ENCODE measurements at places on chromosomes 5 and 9. TPM values are rescaled to one million over a fixed set of nuclear protein-coding genes. Genes with fewer than 3 reads are reported as not detected.

- no peak overlapping the region for H3K27ac ChIP-seq
- DNase-seq, result no peak
- peaks cover 12% of the 10 kb centered on the region for H3K27me3 ChIP-seq
- no peaks in the 10 kb centered on the region for H3K36me3 ChIP-seq
These were observed 48.7 kb downstream of the RUSC2 start for GRCh38 chr9:35538361-35539234.

DNA sequence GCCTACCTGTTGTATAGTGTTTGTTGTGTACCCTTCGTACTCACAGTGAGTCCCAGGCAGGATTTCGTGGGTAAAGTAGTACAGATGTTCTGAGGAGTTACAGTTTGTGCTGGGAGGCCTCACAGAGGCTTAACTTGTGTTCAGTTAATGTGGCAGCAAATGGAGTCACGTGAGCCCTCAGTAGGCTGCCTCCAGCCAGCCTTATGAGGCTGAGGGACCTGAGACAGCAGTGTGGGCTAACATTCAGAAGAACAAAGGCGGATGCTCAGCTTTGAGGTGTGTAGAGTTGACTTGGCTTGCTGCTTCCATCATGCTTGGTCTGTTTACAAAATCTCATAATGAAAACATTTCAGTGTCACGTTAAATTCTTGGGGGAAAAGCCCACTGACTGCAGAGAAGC, 118.1 kb downstream of the TRIO start:
- DNase-seq, result no peak
- no peak overlapping the region for H3K27ac ChIP-seq
- no peak overlapping the region for H3K4me3 ChIP-seq
- H3K27me3 ChIP-seq, result peaks cover 25% of the 10 kb centered on the region

GRCh38 chr9:4541856-4542255, 51.6 kb downstream of the SLC1A1 start:
- H3K36me3 ChIP-seq, result no peaks in the 10 kb centered on the region
- no peak overlapping the region for H3K4me3 ChIP-seq
- no peak for DNase-seq
- no peak overlapping the region for H3K27ac ChIP-seq

DNA sequence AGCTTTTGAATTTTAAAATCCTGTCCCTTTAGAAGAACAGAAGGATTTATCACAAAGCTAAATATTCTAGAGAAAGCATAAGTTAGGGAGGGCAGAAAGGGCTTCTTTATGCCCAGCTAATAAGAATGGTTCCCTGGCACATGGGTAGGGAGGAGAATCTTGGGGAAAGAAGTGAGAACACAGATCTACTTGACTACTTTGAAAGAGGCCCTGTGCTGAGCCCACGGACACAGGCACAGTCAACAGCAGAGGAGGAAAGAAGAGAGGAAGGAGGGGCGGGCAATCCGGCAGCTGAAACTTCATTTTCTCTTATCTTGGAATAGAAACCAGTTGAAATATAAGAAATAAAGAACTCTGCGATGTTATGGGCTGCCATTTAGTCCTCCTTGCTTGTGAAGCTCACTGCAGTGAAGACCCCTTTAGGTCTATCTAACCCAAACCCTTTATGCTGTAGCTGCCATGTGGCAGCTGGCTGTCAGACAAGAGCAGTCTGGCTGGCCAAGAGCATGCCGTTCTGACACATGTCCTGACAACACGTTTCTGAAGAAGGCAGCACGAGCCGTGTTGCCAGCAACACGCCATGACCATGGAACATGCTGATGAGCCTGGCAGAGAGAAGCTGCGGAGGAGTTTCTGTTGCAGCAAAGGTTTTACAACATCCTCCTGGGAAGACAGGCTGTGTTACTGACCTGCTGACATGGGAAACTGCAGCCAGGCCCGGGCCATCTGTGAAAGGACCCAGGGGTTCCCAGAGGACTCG, 34.2 kb downstream of the ABLIM3 start:
- H3K27me3 ChIP-seq, result peaks cover 19% of the 10 kb centered on the region
- DNase-seq, result no peak
- H3K4me1 ChIP-seq, result no peaks in the 10 kb centered on the region
- no peak overlapping the region for H3K27ac ChIP-seq
- H3K4me3 ChIP-seq, result no peak overlapping the region
- no peaks in the 10 kb centered on the region for H3K36me3 ChIP-seq

DNA sequence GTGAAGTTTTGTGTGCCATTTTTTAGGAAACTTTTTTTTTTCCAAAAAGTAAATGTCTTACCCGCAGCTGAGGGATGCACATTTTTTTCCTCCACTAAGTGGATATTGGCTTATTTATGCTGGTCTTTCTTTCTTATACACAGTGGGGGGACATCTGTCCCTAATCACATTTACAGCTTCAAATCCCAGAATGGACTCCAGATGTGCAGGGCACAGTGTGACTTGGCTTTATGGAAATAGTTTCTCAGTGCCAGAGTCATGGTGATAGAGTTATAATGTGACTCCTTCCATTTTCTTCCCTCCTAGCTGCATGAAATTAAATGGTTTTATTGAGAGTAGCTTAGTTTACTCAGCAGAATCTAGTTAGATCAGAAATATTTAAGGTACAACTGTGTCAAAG, 66.5 kb downstream of the SV2C start:
- H3K27ac ChIP-seq, result no peak overlapping the region
- H3K36me3 ChIP-seq, result no peaks in the 10 kb centered on the region
- H3K4me3 ChIP-seq, result no peak overlapping the region
- H3K4me1 ChIP-seq, result no peaks in the 10 kb centered on the region
- no peak for DNase-seq

- H3K27me3 ChIP-seq, result no peaks in the 10 kb centered on the region
- DNase-seq, result no peak
- H3K4me3 ChIP-seq, result no peak overlapping the region
- peaks cover 6% of the 10 kb centered on the region for H3K4me1 ChIP-seq
- no peak overlapping the region for H3K27ac ChIP-seq
- no peaks in the 10 kb centered on the region for H3K36me3 ChIP-seq
These were observed 324.3 kb upstream of the RORB start for GRCh38 chr9:74172874-74173273.

DNA sequence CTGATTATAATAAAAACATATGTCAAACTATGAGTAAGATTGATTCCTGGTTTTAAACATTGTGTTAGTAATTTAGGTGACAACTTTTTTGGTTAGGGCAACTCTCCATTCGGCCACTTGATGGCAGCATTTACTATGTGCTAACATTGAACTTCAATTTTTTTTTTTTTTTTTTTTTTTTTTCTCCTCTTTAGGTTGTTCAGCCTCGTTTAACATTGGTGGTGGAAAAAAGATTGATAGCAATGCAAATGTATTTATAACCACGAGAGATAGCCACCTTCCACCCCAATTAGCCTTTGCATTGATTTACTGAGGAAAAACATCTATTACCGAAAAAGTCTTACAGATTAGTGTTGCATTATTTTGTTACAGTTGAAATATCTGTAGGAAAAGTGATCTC, 159.1 kb downstream of the CSNK1G3 start:
- peak; percentile 61 for DNase-seq
- no peaks in the 10 kb centered on the region for H3K27me3 ChIP-seq
- no peak overlapping the region for H3K27ac ChIP-seq

- H3K27me3 ChIP-seq, result no peaks in the 10 kb centered on the region
- H3K27ac ChIP-seq, result no peak overlapping the region
- no peak for DNase-seq
- H3K36me3 ChIP-seq, result no peaks in the 10 kb centered on the region
- no peak overlapping the region for H3K4me3 ChIP-seq
- no peaks in the 10 kb centered on the region for H3K4me1 ChIP-seq
These were observed 42.2 kb upstream of the FCN1 start for GRCh38 chr9:134959971-134960310.

GRCh38 chr5:43270645-43271044, 42.6 kb downstream of the HMGCS1 start:
- no peak overlapping the region for H3K27ac ChIP-seq
- H3K4me1 ChIP-seq, result no peaks in the 10 kb centered on the region
- no peak for DNase-seq
- H3K27me3 ChIP-seq, result peaks cover 5% of the 10 kb centered on the region

GRCh38 chr9:71368157-71368556, 246.7 kb upstream of the TRPM3 start:
- no peak overlapping the region for H3K27ac ChIP-seq
- no peaks in the 10 kb centered on the region for H3K27me3 ChIP-seq
- no peak for DNase-seq
- no peaks in the 10 kb centered on the region for H3K4me1 ChIP-seq

DNA sequence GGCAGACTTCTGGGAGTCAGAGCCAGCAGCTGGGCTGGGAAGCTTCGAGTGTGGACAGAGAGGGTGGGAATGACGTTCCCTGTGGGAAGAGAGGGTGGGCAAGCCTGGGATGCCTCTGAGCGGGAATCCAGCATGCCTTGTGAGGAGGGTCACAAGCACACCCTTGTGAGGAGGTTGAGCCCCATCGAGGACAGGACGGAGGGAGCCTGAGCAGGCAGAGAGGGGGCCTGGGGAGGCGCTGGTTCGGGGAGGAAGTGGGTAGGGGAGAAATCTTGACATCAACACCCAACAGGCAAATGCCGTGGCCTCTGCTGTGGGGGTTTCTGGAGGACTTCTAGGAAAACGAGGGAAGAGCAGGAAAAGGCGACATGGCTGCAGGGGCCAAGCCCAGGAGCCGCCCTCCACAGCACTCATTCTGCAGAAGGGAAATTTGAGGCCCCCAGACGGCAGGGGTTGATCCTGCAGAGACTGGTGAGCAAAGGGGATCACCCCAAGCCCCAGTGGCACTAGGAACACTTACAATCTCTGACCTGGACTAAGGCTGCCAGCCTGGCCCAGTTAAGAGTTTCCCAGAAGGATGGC, 1.1 kb upstream of the IL13 start:
- peak overlapping the region; percentile 51 for H3K4me3 ChIP-seq
- H3K27ac ChIP-seq, result peak overlapping the region; percentile 72
- H3K27me3 ChIP-seq, result peaks cover 6% of the 10 kb centered on the region
- peaks cover 30% of the 10 kb centered on the region for H3K4me1 ChIP-seq
- DNase-seq, result no peak
- H3K36me3 ChIP-seq, result no peaks in the 10 kb centered on the region

DNA sequence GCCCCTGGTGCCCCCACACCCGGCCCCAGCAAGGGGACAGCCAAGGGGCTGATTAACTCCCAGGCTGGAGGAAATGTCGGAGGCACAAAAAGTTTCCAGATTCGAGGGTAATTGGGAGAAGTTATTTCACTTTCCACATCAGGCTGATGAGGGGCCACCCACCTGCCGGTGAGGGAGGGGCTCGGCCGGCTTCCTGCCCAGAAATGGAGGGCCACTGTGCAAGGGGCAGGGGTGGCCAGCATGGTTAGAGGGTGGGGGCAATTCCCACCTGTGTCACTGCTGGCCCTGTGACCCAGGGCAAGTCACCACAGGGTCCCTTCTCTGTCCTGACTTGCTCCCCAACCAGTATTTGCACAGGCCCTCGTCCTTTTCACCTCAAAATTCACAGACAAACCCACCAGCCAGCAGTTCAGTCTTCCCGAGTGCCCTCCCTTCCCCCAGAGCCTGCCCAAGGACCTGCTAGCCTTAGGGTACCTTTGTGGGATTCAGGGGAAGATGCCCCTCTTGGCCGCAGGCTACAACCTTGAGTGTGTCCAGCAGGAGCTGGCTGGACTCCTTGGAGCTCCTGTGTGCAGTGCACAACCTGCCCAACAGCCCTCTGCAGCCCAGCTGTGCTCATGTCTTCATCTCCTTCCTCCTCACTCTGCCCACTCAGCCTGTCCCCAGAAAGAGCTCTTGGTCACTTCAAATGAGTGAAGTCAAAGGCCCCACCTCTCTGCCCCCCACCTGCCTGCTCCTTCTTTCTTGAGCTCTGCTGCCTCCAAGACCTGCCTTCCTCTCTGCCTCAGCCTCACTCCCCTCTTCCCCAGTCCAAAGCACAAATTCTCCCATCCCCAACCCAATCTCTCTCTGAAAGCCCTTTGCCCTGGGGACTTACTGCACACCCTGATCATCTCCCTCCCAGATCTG, 130.5 kb downstream of the BARX1 start:
- no peak for DNase-seq
- H3K27me3 ChIP-seq, result peaks cover 21% of the 10 kb centered on the region
- no peak overlapping the region for H3K4me3 ChIP-seq
- no peaks in the 10 kb centered on the region for H3K36me3 ChIP-seq

GRCh38 chr5:33641744-33642505, 201.2 kb downstream of the TARS1 start:
- no peak overlapping the region for H3K4me3 ChIP-seq
- no peak overlapping the region for H3K27ac ChIP-seq
- no peaks in the 10 kb centered on the region for H3K4me1 ChIP-seq
- H3K27me3 ChIP-seq, result no peaks in the 10 kb centered on the region
- H3K36me3 ChIP-seq, result no peaks in the 10 kb centered on the region
- DNase-seq, result no peak

DNA sequence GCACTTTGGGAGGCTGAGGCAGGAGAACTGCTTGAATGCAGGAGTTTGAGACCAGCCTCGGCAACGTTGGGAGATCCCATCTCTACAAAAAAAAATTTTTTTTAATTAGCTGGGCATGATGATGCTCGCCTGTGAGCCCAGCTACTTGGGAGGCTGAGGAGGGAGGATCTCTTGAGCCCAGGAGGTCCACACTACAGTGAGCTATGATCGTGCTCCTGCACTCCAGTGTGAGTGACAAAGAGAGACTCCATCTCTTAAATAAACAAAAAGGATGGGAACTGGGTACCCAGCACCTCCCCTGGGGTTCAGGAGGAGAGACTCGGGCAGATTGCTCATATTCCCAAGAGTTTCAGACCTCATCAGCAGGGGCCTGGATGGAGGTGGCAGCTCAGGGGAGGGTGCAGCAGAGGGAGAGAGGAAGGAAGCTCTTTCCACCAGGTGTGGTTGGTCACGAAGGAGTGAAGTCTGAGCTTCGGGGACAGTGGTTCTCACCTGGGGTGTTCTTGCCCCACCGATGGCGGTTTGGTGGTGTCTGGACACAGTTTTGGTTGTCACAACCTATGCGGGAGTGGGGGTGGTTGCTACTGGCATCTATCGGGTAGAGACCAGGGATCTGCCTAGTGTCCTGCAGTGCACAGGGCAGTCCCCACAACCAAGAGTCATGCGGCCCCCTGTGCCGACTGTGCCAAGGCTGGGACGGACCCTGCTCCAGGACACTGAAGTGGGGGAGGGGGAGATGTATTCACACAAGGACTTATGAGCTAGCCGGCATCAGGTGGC, 72.7 kb downstream of the ANKRD33B start:
- no peak overlapping the region for H3K4me3 ChIP-seq
- H3K4me1 ChIP-seq, result peaks cover 54% of the 10 kb centered on the region
- H3K27me3 ChIP-seq, result no peaks in the 10 kb centered on the region

DNA sequence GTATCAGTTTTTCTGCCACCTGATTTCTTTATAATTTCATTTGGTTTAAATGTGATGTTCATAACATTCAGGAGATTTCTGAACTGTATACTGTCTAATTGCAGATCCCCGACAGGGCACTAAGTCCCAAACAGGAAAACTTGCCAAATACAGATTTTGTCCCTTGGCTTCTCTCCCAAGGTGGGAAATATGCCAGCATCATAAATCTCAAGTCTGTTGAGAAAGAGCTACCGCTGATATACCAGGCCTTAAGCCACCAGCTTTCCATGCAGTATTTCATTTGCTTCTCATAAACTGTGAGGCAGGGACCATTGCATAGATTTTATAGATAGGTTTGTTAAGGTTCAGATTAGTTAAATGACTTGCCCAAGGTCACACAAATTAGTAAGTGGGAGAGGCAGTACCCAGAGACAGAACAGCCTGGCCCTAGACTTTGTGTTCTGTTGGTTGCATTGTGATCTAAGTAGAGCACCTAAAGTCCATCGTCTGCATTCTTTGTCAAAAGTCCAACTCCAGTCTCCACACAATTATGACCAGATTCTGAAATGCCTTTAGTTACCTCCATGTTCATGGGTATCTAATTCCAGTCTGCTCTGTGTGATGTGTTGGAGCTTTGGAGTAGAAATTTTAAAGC, 16.2 kb downstream of the GPR21 start:
- no peak overlapping the region for H3K4me3 ChIP-seq
- no peaks in the 10 kb centered on the region for H3K27me3 ChIP-seq
- no peak for DNase-seq
- no peak overlapping the region for H3K27ac ChIP-seq

TRPM3 gene
- total RNA-seq, result not detected

TAF11L5 gene
- not detected for total RNA-seq

SLC6A3 gene
- total RNA-seq, result not detected

Data from activated CD8-positive, alpha-beta T cell treated with anti-CD3 and anti-CD28 coated beads, Interleukin-2, amount 10 ng/mL, durations not matched to agents 7 days and 5 days (primary cell).